LHCN-M2 (cell line): ENCODE measurements at places on chromosomes 7 and 10. TPM values are rescaled to one million over a fixed set of nuclear protein-coding genes. Genes with fewer than 3 reads are reported as not detected.

DNA sequence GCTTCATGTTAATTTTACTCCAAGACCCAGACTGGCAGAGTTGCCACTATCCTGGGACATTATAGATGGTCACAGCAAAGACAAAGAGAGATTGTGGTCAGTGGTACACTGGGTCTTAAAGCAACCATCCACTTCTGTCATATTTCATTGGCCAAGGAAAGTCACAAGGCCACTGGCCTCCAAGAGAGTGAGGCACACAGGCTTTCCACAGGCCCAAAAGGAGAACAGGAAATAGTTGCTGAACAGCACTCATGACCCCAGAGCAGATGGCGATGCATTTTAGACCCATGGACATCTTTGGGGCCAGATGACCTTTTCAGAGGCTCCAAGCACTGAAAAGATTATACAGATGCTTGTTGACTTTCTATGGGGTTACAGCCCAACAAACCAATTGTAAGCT lies 97.4 kb downstream of the ARID5B start:
- no peak for DNase-seq

DNA sequence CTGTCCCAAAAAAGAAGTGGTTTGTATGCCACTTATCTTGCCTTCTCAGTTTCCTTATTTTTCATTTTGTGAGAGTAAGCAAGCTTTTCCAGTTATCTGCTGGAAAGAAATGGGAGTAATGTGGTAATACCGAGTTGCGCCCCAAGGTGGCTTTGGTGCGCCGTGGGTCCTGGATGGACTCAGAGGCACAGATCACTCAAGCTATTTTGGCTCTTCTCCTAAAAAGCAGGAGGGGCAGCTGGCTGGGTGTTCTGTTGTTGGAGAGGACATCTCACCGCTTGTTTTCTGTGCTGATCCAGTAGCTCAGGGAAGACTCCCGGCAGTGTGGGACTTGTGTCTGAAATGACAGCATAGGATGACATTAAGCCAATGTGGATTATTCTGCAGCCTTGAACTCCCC lies 16.4 kb downstream of the PRKRIP1 start:
- DNase-seq = peak; percentile 54

GRCh38 chr7:1665549-1666316 lies 4.3 kb upstream of the ELFN1 start:
- DNase-seq = no peak

DNA sequence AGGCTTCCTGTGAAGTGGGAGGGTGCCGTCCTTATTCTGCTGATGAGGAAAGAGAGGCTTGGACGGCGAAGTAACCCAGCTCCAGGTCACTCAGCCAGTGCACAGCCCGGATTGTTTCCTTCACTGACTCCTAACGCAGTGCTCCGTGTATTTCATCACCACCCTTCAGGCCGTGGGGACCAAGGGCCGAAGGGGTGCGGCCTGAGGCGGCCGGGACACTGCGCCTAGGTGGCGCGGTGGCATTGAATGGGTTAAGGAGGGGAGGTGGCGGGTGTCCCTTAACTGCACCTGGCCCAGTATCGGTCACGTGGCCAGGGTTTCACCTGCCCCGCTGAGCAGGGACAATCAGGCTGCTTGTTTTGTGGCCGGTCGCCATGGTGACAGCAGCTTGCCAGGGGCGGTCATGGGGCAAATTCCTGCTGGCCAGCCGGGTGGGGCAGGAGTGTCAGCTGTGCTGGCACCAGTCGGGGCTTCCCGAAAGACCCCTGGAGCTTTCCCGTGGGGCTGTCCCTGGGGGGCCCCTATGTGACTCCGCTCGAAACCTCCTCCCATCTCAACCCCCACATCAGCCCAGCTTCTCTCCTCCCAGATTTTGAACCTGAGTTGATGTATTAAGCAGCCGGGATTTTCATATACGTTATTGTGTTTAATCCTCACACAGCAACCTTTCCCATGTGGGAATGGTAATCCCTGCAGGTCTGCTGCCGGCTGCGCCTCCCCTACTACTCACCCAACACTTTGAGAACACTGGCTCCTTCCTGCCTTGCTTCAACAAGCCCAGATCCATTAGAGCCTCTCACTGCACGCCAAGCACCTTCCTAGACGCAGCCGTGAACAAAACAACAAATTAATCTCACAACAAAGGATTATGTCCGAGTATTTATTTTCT lies 4.4 kb upstream of the ABHD11 start:
- no peak for DNase-seq

The GLRX3 gene
- total RNA-seq = 133 and 163 TPM in 2 replicates

The INTS1 gene
- total RNA-seq = 68.9 and 69.6 TPM in 2 replicates

GRCh38 chr10:132223156-132223590 lies 36.4 kb downstream of the DPYSL4 start:
- peak; percentile 67 for DNase-seq

- DNase-seq = peak; percentile 64
These were observed 24.4 kb upstream of the ANK3 start for GRCh38 chr10:60414111-60414510.

The HABP2 gene
- total RNA-seq = not detected in 2 replicates

The SFTPA1 gene
- not detected in 2 replicates for total RNA-seq

GRCh38 chr10:96987842-96988175 lies 155.7 kb downstream of the LCOR start:
- DNase-seq = peak; percentile 11

GRCh38 chr7:75657866-75658265 lies 80.9 kb downstream of the HIP1 start:
- no peak for DNase-seq

- no peak for DNase-seq
These were observed 103.6 kb downstream of the HGF start for GRCh38 chr7:81666209-81666608.

The AGR2 gene
- total RNA-seq = not detected in 2 replicates

DNA sequence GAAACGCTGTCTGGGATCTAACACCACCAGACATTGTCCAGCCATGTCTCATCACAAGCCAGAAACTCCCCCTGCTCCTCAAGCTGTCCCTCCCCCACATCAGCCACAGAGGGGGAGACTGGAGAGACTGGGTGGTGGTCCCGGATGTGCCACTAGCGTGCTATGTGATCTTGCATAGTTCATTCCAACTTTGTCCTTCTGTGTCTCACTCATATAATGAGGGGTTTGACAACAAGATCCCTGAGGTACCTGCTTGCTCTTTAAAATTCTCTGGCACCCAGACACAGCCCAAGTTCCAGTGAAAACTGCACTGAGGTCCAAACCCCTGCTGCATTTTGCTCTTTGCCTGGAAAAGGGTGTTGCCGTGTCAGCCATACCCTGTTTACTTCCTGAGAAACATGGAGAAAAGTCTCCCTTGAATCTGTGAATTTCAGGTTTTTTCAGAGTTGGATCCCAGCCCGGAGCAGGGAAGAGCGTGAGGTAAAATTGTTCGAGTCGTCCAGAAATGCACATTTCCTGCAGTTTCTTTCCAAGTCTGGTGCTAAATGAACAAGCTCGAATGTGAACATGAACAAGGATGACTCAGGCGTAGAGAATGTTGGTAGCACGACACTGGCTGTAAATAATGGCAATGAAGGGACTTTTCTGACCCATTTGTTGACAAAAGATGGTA lies 156.6 kb downstream of the CCDC3 start:
- DNase-seq = peak; percentile 54

DNA sequence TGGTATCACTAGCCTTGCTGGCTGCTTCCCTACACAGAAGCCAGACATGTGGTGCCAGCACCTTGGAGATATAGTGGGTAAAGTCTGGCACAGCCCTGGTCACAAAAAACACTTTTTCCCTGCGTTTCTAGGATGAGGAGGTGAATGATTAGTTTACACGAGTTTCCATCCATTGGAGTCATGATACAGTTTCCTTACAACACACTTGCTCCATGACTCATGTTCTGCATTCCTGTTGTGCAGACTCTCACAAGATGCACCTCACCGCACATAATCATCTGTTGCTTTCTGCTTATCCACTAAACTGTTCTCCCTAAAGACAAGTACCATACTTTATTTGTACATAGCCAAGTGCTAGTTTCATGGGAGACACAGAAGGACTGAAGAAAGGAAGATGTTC lies 747.1 kb upstream of the GALNT17 start:
- peak; percentile 1 for DNase-seq

GRCh38 chr10:25556457-25556856 lies 377.6 kb upstream of the MYO3A start:
- DNase-seq = peak; percentile 43

- DNase-seq = no peak
These were observed 42.4 kb downstream of the C10orf120 start for GRCh38 chr10:122657255-122657654.

DNA sequence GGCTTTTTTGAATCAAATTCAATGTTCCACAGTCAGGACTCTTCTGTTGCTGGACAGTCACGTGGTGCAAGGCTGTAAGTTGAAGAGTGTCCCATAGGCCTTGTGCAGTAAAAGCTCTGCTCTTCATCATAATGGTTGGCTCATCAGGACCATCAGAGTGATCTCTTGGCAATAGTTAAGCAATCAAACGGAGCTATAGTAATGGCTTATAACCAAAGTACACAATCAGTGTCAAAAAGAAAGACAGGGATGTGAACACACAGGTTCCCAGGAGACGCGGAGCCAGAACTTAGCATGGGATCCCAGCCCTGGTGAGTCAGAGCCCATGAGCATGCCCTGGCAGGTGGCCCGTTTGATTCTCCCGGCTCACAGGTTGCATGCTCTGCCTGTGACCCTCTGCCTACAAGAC lies 10.8 kb upstream of the GPNMB start:
- peak; percentile 59 for DNase-seq

GRCh38 chr10:65041307-65041706 lies 1520.1 kb downstream of the REEP3 start:
- DNase-seq = no peak

- DNase-seq = peak; percentile 83
These were observed 3.7 kb upstream of the HNRNPH3 start for GRCh38 chr10:68327889-68328786.

The UPK3B gene
- 0.46 TPM in 1 of 2 replicates, not detected in the other for total RNA-seq

DNA sequence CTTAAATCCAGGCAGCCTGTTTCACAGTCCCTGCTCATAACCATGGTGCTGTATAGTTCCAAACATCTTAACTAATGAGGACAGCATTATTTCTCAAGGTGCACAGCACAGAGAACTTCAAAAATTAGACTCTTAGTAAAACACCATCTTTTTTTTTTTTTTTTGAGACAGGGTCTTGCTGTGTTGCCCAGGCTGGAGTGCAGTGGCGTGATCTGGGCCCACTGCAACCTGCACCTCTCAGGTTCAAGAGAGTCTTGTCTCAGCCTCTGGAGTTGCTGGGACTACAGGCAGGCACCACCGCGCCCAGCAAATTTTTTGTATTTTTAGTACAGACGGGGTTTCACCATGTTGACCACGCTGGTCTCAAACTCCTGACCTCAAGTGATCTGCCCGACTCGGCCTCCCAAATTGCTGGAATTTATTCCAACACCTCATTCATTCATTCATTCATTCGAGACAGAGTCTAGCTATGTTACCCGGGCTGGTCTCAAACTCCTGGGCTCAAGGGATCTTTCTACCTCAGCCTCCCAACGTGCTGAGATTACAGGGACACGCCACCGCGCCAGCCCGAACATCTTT lies 507 bp upstream of the TMEM254 start:
- DNase-seq = no peak

DNA sequence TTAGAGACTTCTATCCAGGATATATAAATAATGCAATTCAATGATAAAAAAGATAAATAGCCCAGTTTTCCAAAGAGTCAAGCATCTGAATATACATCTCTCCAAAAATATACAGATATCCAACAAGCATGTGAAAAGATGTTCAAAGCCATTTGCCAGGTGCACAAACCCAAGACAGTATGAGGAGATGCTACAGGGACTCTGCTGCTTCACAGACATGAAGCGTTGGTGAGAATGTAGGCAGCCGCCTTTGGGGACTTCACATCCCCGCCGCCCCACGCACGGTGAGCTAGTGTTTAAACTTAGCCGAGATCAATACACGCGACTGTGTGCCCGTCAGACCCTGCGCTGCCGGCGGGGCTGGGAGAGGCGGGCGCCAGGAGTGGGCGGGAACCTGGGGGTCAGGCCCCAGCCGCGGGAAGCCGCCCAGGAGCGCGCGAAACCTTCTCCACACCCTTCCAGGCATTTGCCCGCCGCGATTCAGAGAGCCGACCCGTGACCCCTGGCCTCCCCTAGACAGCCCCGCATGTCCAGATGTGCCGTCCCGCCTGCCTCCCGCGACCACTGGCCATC lies 927 bp upstream of the ALOX5 start:
- no peak for DNase-seq

DNA sequence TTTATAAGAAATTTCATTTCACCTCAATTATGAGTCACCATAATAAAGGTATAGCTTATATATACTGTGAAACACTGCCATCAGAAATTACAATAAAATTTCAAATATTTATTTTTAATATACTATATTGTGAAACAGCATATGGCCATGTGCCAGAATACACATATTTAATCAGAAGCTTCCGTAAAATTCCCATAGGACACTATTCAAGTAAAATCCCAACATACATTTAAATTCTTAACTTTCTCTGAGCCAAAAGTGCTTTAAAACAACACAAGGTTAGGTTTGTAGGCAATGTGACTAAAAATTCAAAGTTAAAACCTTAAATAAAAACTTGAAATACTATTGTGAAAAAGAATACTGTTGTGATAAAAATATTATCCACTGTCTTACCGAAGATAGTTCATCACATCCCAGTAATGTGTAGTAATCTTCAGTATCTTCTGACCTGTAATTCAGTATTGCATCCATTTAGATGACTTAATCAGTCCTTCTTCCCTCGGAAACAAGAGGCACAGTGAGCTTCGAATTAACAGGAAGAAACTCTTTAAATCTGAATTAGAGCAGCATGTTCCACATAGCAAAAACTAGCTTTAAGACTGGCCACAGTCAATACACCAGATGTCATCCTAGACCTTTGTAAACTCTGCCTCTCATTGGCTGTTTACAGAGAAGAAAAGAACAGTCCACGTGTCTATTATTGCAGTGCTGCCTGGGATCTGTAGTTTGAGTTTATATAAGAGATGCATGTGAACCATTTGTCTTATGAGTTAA lies at the start of gene DNAJC12:
TSS of gene DNAJC12 (minus strand) at position 648 of the 774 bp plus-strand sequence. CDS start at position 471, 177 bp downstream.
- DNase-seq = peak; percentile 81

The PRKAR2B gene
- total RNA-seq = 0.06 and 0.26 TPM in 2 replicates
